ENCODE measurements at places on chromosomes 2 and 18.
A peak's percentile ranks its signal among the peaks of the same experiment; 100 is the strongest.

GRCh38 chr2:164485541-164485940, 135.7 kb downstream of the GRB14 start:
- no peak for ATAC-seq

DNA sequence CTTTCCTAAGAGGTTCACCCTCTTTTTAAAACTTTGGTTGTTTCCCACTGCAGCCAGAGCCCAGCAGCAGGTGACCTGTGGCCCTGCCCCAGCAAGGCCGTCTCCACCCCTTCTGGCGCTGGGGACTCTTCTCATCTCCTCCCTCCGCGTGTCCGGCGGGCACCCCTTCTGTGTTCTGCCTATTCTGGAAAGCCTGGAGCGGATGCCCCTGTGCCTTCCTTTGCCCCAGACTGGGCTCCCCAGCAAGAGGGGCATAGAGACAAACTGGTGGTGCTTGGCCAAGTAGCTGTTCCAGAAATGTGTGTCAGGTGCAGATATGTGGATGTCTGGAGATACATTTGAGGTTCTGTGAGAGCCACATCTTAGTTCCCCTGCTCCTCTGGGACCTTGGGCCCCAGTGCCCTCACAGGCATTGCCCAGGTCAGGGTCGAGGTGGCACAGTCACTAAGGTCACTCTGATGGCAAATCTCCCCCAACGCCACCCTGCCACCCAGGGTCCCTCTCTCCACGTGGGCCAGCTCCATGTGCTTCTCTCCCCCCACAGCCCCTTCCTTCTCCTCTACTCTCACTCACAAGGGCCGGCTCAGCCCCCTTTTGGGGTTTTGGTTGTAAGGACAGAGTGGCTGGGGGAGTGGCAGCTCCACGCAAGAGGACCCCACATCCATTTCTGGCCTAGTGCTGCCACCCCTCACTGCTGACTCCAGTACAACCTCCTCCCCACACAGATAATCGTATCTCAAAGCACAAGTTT, 35.5 kb upstream of the TAF1B start:
- ATAC-seq: no peak

DNA sequence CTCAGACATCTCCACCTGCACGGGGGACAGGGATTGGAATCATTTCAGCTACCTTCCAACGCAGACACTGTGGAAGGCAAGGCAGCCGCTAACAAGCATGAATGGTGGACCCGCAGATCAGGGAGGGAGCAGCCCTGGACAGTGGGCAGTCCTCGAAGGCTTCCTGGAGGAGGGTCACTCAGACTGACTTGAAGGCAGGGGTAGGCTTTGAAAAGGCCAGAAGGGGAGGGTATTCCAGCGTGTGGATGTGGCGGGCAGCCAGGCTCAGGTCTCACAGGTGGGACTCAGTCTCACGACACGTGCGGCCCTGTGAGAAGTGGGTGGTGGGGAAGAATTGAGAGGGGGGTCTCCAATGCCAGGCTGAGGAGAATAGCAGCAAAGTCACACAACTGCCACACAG, 29.9 kb downstream of the DYSF start:
- no peak for ATAC-seq

GRCh38 chr2:154664248-154664647, 34.2 kb upstream of the KCNJ3 start:
- no peak for ATAC-seq

GRCh38 chr18:44453505-44453904, 227.2 kb upstream of the SETBP1 start:
- ATAC-seq: no peak

GRCh38 chr2:190455358-190456095, 47.4 kb downstream of the MFSD6 start:
- no peak for ATAC-seq

DNA sequence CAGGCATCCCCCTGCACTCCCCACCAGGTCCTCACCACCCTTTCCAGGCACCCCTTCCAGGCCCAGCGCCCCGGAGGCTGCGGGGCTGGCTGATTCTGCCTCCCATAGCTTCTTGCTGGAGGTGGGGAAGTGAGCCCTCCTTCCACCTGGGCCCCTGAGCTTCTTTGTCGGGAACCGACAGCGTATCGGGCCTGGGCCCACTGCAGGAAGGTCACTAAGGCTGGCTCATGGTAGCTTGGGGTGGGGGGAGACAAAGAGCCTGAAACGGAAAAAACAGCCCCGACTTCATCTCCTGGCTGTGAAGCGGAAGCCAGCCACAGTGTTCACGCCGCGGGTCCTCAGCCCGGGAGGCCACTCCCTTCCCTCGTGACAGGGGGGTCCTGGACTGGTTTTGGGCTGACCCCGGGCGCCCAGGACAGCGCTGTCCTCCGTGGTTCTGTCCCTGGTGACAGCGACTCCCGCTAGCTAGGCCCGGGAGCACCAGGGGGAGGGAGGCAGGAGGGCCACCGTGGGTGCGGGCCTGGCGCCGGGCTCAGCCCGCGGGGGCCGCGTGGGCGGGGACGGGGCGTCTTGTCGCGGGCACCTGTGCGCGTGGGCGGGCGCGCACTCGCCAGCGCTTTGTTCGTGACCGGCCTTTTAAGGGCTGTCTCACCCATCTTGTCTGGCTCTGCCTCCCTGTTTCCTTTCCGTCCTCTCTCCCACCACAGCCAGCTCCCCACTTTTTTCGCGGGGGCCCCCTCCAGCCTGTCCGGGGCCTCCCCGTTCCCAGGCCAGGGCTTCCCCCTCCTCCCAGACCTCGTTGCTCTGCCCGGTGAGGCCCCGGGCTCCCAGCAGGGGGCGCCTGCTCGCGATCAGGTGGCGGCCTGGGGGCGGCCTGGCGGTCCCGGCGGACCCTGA, 64.9 kb downstream of the DNMT3A start:
- ATAC-seq: peak; percentile 29

DNA sequence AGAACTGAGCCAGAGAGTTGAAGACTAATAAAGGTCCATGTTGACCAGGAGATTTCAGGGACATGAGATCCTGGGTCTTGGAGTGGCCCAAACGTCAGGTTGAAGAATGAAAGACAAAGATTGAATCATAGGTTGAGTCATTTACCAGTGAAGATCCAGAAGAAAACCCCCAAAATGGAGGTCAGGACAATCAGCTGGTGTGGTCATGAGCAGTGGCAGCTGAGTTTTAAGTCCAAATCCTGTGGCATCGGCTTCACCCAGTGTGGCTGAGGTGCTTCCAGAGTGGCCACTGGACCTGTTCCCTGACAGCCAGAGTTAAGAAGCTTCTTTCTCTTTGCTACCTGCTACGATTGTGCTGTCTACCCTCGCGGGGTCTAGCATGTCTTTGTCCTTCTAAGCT, 234.0 kb downstream of the BCL2 start:
- no peak for ATAC-seq

GRCh38 chr2:10309286-10309685, 6.6 kb downstream of the HPCAL1 start:
- ATAC-seq: no peak

DNA sequence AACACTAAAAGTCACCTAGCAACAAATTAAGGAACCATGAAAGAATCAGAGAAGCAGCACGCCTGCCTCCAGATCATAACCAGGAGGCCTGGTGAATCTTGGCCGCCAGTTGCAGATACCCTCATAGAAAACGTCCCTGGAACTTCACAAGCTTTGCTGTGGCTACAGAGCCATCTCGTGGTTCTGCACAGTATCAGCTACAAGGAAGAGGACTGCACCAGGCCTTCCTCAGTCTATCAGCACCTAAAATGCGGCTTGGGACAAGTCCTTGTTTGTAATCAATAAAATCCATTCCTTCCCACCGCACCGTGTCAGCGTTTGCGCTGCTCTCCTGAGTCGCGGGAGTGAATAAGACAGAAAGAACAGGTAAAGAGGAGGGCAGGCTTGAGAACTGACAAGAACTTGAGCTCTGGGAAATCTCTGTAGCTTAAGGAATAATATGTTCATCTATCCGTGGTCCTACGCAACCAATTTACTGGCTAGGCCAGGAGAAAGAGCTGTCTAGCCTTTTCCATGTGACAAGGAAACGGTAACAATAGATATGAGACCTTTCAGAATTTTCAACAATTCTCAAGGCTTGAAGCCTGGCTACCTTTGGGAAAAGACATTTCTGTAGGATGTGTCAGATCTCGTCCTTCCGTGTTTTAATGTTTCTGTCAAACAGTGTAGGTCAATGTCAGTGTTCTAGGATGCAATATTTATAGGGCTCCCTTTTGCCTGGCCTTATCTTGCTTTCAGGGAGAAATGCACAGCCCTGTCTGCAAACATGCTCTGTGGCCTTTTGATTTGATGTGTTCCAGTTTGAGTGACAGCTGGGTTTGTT, 128.5 kb upstream of the RAB12 start:
- ATAC-seq: no peak

- ATAC-seq: no peak
These were observed 594.2 kb upstream of the NXPH2 start for GRCh38 chr2:139374296-139374850.

DNA sequence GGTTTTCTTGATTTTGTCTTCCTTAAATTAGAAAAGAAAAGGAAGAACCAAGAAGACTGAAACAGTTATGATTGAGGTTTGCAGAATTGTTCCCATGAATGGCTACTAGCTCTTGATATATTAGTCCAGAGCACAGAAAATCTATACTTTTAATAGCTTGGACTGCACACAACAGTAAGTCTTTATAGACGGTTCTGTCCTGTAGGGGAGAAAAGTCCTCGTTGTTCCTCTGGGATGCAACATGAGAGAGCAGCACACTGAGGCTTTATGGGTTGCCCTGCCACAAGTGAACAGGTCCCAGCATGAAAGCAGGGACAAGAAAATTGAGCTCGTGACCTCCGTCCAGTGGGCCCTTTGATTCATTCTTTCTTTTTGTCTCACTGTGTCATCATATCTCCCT, 41.5 kb downstream of the RAB31 start:
- ATAC-seq: no peak

GRCh38 chr2:159292157-159292556, 5.7 kb upstream of the WDSUB1 start:
- ATAC-seq: no peak

GRCh38 chr2:241895712-241896641, 26.4 kb downstream of the RTP5 start:
- ATAC-seq: peak; percentile 82

GRCh38 chr2:205811387-205811786, 129.1 kb downstream of the NRP2 start:
- ATAC-seq: no peak

DNA sequence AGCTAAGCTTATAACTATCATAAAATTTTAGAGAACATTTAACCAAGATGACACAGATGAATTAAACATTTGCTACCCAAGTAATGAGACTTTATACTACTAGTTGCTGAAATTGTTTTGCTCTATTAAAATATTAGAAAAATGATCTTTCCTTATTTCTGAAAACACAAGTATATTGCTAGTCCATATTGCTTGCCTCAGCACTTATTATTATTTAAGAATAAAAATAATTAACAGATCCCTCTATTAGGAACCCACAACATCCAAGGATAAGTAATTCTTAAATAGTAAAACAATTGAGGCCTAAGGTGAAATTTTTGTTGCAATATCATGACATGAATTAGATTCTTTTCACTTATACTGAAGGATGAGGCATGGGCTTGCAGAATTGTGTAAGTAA, 65.2 kb downstream of the CCDC148 start:
- no peak for ATAC-seq

DNA sequence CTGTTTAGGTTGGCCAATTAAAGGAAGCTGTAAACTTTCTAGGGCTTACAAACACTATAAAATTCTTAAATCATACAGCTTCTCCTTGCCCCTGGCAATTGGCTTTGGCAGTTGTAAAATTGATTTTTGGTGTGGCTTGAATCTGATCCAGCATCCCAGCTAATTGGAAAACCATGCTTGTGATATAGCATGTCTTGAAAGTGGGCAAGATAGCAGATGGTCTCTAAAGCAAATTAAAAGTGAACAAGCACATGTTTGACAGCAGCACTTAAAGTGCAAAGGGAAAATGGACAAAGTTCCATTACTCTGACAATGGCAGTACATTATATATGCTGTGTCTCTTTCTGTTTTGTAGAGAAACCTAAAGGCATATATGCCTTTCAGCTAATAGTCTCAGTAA, 302.9 kb upstream of the NXPH2 start:
- no peak for ATAC-seq

DNA sequence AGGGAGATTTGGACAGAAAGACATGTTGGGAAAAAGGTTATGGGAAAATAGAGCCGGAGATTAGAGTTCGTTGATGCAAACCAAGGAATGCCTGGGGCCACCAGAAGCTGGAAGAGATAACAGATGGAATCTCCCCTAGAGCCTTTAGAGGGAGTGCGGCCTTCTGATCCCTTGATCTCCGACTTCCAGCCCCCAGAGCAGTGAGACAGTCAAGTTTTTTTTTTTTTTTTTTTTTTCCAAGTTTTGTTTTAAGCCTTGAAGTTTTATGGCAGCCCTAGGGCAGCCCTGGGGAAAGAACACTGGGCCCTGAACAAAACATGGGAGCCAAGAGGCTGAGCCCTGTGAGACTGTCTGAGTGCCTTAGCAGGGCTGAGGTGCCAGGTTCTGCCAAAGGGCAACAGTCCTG, 6.5 kb downstream of the DGKD start:
- ATAC-seq: no peak

DNA sequence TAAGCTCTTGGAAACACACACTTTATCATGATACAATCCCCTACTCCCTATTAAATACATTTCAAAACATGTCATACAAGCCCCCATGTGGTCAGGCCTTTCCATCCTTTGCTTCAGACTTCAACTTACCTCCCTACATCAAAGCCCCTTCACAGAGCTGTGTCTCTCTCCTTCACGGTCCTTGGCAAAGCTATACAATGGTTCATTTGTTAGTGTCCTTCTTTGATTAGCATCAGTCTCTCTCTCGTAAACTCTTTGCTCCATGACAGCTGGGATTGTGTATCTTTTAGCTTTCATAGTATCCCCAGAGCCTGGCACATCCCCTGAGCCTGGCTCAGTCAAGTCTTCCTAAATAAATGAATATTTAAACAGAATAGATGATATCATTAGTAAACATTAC, 25.6 kb upstream of the INSIG2 start:
- no peak for ATAC-seq

- ATAC-seq: no peak
These were observed 101.2 kb downstream of the ZNF236 start for GRCh38 chr18:76923485-76924085.

DNA sequence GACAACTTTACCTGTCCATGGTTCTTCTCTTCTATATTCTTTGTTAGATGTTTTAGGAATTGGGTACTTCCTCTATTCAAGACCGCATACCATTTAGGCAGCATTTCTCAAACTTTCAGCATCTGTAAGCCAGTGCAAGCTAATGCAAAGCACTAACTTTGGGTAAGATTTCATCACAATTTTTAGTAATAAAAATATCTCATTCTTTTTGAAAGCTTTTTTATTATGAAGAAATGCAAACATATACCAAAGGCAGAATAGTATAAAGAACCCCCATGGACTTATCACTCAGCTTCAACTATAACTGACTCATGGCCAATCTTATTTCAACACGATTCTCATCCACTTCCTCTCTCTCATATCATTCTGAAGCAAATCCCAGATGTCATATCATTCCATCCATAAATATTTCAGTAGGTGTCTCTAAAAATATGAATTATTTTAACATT, 32.9 kb downstream of the INO80C start:
- ATAC-seq: no peak

- ATAC-seq: no peak
These were observed 74.3 kb downstream of the BCL2L11 start for GRCh38 chr2:111194835-111195621.

DNA sequence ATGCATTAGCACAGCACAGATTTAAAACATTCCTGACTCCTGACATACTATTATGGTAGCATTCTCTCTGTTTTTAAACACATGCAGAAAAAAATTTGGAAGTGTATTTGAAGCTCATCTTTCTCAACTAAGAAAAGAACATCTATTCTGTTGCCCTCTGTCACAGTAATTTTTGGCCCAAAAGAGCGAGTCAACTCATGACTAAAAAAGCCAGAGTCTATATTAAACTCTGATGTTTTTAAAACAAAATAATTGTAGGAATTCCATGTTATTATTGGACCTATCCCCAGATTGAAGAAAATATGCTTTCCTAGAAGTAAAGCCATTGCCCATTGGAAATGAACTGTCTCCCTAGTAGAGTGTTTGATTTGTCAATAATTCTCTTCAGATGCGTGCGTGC, 96.7 kb downstream of the CRIM1 start:
- no peak for ATAC-seq
